Cortex of kidney (tissue), 1 donor: ENCODE measurements at places on chromosomes 7 and 10.

GRCh38 chr7:94398841-94399240 lies 4.1 kb downstream of the COL1A2 start:
- no peak for DNase-seq

DNA sequence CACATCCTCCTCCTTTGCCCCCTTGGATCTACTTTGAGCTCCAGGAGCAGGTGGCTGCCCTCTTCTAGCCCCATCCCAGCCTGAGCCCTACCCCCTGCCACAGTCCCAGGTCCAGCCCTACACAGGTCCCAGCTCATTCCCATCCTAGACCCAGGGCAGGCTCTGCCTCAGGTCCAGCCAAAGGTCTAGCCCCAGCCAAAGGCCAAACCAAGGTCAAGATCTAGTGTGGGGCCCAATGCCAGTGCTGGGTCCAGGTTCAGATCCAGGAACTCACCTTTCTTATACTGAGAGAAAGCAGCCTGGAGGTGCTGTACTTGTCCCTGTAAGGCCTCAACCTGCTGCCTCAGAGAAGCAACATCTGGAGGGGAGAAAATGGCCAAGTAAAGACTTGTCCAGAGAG lies 8.5 kb downstream of the SFTPD start:
- DNase-seq, result no peak

GRCh38 chr7:27101171-27101956 lies 1.1 kb downstream of the HOXA2 start:
- no peak for DNase-seq

GRCh38 chr7:4610768-4611467 lies 71.2 kb upstream of the FOXK1 start:
- no peak for DNase-seq

GRCh38 chr7:71595176-71595575 lies 463.2 kb downstream of the GALNT17 start:
- no peak for DNase-seq

GRCh38 chr10:92180399-92180798 lies 110.5 kb downstream of the CPEB3 start:
- no peak for DNase-seq

- no peak for DNase-seq
These were observed 670 bp upstream of the AGK start for GRCh38 chr7:141550386-141551093.
